ENCODE measurements at places on chromosomes 2 and 18.

- DNase-seq, result no peak
These were observed 184.0 kb upstream of the HAAO start for GRCh38 chr2:42976351-42976750.

GRCh38 chr2:127407661-127408003 lies 10.6 kb upstream of the PROC start:
- no peak for DNase-seq

GRCh38 chr2:142165790-142166189 lies 35.0 kb upstream of the LRP1B start:
- no peak for DNase-seq

DNA sequence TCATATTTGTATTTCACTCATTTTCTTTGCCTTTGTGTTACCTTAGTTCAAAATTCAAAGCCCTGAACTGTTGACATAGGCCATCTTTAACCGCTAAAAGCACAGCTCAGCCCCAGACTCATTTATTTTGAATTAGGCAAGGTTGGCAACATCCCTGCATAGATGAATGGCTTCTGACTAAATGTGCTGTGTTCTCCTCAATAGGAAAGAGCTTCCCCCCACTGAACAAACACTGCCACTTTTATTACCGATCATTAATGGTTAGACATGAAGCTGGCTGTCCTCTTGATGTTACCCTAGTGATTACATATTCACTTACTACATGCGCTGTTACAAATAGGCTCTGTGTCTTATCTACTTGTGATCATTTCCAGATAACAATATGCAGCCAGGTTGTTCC lies 170.7 kb downstream of the ADCYAP1 start:
- no peak for DNase-seq

DNA sequence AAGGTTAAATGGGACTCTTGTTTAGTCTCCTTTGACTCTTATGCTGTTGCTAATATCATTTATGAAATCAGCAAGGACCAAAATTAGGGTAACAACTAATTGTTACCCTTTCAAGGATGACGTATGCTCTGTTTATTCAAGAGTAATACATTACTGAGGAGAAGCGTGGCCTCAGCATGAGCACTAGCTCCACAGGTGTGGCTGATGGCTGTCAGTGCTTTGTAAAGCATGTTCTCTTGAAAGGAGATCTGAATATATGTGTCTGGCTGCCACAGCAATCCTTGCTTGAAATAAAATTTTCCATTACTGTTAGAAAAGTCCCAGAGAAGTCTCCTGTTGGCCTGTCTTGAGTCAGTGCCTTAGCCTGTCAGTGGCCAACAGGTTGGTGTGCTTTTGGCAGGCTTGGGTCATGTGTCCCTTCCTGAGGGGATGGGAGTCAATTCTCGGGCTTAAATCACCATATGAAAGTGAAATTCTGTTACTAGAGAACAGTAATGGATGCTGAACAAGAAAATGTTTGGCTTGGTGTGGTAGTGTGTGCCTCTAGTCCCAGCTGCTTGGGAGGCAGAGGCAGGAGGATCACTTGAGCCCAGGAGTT lies 32.7 kb downstream of the ABI2 start:
- no peak for DNase-seq

GRCh38 chr2:10514273-10514672 lies 66.1 kb upstream of the ODC1 start:
- no peak for DNase-seq

DNA sequence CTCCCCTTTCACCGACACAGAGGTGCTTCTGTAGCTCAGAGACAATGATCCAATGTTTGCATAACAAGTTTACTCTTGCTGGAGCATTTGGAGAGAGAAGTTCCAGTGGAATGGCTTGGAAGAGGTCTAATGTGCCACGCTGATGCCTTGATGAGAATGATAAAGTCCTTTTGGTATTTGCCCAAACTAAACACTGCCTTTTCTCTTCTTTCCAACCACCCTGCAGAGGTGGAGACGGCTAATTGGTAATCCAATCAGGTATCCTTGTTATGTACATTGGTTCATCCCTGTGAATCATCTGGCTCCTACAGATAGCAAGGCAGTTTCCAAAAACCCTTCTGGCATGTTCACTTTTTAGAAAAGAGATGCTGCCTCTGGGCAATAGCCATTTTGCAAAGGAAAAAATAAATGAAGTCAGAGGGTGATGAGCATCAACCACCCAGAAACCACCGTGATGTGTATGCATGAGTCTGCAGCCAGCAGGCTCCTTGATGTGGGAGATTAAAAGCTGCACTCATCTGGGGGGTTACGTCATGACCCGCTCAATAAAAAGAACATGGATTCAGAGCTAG lies 40.6 kb downstream of the KIAA2012 start:
- no peak for DNase-seq
